ENCODE measurements at places on chromosomes 13 and 19.

GRCh38 chr13:108948251-108948671 lies 318.9 kb downstream of the MYO16 start:
- DNase-seq, result no peak

GRCh38 chr19:2385053-2385721 lies 25.1 kb downstream of the TMPRSS9 start:
- peak; percentile 13 for DNase-seq

DNA sequence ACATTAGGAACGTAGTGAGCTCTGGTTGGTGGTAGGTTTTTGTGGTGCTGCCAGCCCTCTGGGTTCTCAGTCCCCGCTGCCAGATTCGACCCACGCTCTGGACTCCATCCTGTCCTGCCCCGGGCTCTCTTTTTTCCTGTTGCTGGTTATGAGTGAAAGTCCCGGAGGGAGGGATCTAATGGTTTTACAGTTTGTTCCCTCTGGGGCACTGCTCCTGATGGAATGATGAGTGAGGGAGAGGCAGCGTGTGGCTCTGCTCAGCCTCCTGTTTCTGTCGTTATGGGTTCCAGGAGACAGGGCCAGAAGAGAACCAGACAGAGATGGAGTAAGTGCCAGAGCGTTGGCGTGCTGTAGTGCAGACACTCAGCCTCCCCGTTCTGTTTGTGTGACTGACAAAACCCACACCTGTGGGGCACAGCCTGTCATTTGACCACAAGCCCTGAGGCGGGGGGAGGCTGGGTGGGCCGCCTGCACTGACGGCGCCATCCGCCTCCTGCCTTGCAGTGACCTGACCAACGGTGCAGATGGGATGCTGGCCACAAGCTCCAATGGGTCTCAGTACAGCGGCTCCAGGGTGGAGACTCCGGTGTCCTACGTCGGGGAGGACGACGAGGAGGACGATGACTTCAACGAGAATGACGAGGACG lies 18.3 kb downstream of the ATP4B start:
- DNase-seq, result no peak

DNA sequence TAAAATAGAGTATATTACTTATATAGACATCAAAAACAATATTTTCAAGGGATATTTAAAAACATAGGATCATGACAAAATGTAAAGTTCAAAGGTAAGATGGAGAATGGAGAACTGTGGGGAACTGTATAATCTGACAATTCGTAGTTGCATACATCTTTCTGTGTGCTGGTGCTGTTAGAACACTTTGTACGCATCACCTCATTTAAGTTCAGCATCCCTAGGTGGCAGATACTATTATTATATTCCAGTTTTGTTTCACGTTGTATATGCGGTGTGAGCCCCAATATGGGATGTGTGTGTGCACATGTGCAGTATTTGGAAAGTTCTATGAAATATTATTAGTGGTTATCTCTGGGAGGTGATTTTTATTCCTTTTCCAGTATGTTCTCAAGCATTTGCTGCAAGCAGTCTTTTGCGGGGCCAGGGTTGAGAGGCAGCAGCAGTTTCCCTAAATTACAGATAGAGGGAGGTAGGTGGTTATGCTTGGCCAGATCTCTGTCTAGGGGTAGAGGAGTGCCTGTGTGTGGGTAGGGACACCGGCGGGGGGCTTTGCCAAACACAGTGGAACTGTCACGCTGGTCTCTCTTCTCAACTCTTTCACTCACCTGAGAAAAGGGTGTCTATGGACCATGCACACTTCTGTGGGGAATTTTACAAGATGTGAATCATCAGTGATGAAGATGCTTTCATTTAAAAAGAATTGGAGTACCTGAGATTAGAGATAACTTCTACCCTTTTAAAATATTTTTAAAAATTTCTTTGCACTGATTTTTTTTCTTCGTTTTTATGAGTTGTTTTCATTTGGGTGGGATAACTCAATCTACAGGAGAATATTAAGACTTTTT lies 55.6 kb upstream of the ALOX5AP start:
- DNase-seq, result no peak

- DNase-seq, result no peak
These were observed 8.2 kb upstream of the SUCLA2 start for GRCh38 chr13:48009284-48009683.

- no peak for DNase-seq
These were observed 56.2 kb downstream of the DHRS12 start for GRCh38 chr13:51747438-51748434.

GRCh38 chr13:50805805-50806204 lies 37.7 kb downstream of the DLEU7 start:
- DNase-seq, result no peak

GRCh38 chr13:74325106-74325505 lies 190.9 kb upstream of the KLF12 start:
- DNase-seq, result no peak

DNA sequence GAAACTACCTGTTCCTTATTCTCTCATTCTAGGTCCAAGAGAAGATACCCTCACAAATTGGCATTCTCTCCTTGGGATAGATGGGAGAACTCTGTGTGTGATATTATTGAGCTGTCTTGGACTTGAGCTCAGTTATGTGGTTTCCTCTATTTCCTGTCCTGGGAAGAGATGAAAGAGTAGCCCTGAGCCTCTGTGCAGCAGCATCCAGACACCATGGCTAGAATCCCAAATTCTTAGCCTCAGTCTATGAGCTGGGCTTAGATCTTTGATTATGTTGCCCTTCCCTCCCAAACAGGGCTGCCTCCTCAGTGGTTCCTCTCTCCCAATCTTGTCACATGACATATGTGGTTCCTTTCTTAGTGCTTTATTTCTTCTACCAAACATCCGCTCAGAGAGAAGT lies 290.7 kb downstream of the SPRY2 start:
- DNase-seq, result no peak

DNA sequence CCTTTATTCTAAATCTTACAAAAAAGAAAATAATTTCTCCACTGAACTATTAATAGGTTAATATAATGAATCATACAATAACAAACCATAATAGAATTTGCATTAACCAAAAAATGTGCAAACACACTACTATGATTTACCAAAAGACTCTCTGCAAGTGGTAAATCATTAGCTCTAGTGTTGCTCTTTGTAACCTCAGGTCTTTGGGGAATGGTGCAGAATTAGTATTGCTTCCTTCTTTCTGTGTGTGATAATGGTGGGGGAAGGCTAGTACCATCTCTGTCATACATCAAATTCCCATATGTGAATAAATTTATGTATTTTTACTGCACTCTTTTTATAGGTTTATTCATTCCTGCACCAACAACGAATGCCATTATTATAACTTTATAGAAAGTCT lies 105.1 kb downstream of the COG6 start:
- no peak for DNase-seq

Measured in activated CD4-positive, alpha-beta T cell treated with anti-CD3 and anti-CD28 coated beads, Interleukin-2, amount 50 U/mL, for 48 hours (primary cell).